ENCODE measurements at places on chromosomes 3 and 15.

DNA sequence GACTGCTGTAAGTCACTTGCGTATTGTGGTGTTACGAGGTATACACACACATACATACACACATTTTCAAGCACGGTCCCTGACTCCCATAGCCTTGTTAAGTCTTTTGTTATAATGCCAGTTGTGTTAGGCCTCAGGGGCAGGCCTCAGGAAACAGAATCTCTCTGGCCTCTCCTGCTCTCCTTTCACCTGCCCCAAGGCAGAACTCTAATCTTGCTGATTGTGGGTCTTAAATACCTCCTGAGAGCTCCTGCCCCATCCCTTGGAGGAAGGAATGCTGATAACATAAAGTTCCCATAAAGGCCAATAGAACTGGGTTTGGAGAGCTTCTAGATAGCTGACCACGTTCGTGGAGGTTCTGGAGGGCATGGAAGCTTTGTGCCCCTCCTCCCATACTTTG lies 3.9 kb upstream of the NIT2 start:
- no peak for DNase-seq

GRCh38 chr15:94829887-94830884 lies 598.8 kb downstream of the MCTP2 start:
- DNase-seq = no peak

DNA sequence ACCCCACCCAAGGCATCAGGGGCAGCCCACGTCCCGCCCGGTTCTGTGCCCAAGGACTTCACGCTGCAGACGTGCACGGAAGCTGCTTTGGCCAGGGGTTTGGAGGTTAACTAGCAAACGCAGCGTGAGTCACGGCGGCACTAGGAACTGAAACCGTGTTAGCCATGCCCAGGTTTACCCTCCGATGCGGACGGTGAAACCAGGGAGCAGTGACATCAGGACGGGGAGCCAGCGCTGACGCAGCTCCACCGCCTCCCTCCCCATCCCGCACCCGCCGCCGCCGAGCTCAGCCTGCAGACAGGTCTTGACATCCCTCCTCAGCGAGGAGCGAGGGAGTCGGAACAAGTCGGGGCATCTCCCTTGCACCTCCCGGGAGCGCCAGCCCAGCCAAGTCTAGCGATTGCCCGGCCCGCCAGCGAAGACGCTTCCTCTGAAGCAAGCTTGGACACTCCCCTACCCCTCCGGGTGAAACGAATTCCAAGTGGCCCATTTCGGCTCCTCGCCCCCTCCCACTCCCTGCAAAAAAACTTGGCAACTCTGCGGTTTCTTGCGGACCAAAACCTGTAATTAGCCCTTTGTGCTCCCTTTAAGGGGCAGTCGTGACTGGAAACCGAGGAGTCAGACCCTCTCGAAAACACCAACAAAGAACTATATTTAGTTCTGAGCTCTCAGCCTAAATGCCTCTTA lies 1.4 kb upstream of the RAP2B start:
- peak; percentile 79 for DNase-seq

DNA sequence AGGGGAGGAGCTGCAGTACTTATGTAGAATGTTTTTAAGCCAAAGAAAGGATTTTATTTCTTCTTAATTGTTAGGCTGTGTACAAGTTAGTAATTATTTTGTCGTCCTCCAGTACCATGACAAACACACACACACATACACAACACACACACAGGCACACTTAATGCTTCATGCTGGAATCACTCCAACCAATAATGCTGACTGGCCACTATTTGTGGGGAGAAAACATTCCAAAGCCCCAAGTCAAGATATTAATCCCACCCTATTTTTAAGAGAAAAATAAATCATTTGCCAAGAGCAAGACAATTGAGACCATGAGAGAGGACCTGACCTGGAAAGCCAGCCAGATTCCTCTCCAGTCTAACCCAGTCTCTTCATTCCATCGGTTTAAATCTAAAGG lies 51.8 kb upstream of the TMCO5A start:
- DNase-seq = no peak

GRCh38 chr3:189457631-189458412 lies 173.4 kb upstream of the TP63 start:
- no peak for DNase-seq

GRCh38 chr3:141511361-141511760 lies 24.5 kb downstream of the RASA2 start:
- DNase-seq = no peak

GRCh38 chr15:75149867-75150709 lies 51.6 kb upstream of the C15orf39 start:
- no peak for DNase-seq

- no peak for DNase-seq
Observed at GRCh38 chr3:128229106-128229857, 76.0 kb downstream of the EEFSEC start.

DNA sequence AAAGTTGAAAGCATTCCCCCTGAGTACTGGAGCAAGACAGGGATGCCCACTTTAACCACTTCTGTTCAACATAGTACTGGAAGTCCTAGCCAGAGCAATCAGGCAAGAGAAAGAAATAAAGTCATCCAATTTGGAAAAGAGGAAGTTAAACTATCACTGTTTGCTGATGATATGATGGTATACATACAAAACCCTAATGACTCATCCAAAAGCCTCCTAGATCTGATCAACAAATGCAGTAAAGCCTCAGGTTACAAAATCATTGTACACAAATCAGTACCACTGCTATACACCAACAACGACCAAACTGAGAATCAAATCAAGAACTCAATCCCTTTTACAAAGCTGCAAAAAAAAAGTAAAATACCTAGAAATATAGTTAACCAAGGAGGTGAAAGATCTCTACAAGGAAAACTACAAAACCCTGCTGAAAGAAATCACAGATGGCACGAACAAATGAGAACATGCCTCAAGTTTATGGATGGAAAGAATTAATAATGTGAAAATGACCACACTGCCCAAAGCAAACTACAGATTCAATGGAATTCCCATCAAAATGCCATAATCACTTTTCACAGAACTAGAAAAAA lies 40.3 kb downstream of the RPL39L start:
- DNase-seq = no peak

DNA sequence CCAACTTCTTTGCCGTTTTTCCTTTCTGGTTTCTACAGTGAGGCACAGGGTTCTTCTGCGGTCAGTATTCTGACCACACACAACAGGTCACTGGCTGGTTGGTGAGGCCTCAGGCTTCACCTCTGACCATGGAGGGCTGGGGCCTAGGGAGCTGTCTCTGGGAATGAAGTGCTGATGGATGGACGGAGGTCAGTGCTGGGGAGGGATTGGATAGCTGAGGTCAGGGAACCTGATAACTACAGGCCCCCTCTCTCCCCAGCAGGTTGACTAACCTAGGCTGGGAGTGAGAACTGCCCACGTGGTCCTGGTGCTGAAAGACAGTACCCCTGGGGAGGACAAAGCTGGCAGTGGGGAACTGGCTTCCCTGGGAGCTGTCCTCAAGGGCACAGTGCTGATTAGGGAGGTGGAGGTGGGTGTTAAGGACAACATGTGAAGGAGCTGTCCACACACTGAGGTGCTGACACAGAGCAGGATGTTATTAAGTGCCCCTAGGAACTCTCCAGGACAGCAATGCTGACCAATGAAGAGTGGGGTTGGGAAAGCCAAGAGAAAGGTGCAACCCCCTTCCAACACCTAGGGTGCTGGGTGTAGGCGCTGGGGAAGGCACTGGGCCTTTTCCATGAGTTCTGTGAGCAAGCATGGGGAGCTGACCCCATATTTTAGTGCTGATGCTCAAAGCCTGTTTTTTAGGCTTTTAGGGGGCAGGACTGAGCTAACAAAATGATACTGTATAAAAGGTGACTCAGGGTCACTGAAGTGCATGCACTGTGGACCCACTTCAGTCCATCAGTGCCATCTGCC lies 45.2 kb downstream of the ATP2B2 start:
- no peak for DNase-seq

- DNase-seq = no peak
Observed at GRCh38 chr3:24853685-24854490, 359.2 kb upstream of the THRB start.

GRCh38 chr3:183697610-183698317 lies at the start of gene YEATS2:
Gene YEATS2 (plus strand): TSS chr3:183697797. CDS start chr3:183715163, 17,366 bp downstream.
- DNase-seq = peak; percentile 51

- no peak for DNase-seq
Observed at GRCh38 chr3:60970850-60971249, 280.4 kb downstream of the FHIT start.

- DNase-seq = no peak
Observed at GRCh38 chr3:63791974-63792373, 27.1 kb upstream of the C3orf49 start.

DNA sequence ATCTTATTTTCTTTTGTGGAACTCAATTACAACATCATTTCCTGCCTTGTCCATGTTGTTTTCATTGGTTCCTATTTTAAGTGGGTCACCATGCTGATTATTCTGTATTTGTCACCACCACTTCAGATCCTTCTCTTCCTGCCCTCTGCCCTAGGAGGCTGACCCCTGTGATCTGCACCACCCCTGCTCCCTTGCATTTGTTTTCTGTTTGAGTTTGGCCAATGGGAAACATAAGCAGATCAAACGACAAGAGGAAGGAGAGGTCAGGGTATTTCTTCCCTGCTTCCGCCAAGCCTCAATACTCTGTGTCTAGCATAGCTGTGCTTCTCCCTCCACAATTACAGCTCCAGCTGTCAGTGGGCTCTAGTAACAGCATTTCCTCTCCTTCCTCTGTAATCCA lies 71.6 kb downstream of the IMPG2 start:
- no peak for DNase-seq

DNA sequence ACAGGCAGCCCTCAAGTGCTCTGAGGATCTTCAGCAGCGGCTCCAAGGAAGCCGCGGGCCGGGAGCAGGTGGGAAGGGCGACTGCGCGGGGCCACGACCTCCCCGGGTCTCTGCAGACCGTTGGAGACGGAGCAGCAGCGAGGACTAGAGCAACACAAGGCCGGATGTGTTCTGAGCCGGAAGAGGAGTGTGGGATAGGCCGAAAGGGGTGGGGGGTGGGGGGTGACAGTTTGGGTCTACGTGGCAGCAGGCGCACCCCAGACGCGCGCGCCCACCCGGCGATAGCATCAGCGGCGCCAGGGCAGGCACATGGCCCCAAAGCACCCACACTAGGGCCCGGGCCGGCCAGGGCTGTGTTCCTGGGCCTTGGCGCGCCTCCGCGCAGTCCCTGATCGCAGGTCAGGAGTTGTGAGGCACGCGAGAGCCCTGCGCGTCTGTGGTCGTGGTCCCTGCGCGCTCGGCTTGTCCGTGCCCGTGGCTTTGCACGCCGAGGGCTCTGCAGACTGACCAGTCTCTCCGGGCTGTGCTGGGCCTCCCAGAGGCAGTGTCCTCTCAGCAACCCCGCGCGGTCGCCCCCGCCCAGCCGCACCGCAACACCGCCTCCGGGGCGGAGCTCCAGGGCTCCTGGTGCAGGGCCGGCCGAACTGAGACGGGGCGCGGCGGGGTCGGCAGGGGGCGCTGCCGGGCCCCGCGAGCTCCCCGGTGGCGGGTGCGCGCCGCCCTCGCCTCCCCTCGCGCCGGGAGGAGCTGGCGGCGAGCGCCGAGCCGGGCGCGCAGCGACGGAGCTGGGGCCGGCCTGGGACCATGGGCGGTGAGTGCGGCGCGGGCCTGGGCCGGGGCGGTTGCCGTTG lies at the start of gene PXYLP1:
PXYLP1 (plus strand) TSS at position 725 of the 851 bp plus-strand sequence. CDS start 28,351 bp downstream, outside the sequence.
- DNase-seq = peak; percentile 68

- DNase-seq = no peak
Observed at GRCh38 chr3:148146947-148147826, 550.5 kb upstream of the AGTR1 start.

DNA sequence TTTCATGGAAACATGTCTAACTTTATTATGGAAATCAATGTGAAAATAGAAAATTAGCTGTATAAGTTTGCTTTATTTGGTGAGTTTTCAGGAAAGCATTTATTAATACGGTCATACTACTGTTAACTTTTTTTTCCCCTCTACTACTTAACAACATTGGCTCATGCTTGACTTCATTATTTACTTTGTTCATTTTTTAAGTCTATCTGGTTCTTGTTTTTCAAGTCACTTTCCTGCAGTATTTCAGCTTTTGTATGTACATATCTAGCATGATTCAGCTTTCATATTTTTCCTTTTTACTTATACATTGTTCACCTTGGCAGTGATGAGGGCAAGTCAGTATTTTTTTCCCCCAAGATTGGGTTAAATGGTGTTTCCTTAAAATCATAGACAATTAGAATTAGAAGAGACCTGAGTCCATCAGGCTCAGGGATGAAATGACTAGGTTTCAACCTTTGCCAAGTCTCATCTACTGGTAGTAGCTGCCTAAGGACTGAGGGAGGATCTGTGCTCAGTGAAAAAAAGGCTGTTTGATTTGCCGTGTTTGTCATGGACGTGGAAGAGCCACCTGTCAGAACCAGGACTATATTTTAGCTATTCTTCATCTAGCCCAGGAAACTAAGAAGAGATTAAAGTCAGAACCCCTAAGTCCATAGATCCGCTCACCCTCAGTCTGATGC lies 15.4 kb downstream of the TMOD3 start:
- DNase-seq = no peak

- no peak for DNase-seq
Observed at GRCh38 chr15:43511012-43511885, 6.2 kb upstream of the MAP1A start.

DNA sequence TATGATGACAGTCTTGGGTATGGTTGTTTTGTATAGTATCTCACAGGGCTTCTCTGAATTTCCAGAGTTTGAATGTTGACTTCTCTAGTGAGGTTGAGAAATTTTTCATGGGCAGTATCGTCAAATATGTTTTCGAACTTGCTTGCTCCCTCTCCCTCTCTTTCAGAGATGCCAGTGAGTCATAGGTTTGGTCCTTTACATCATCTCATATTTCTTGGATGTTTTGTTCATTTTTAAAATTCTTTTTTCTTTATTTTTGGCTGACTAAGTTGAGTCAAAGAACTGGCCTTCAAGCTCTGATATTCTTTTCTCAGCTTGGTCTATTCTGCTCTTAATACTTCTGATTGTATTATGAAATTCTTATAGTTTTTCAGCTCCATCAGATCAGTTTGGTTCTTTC lies 282.3 kb upstream of the NECTIN3 start:
- DNase-seq = no peak

DNA sequence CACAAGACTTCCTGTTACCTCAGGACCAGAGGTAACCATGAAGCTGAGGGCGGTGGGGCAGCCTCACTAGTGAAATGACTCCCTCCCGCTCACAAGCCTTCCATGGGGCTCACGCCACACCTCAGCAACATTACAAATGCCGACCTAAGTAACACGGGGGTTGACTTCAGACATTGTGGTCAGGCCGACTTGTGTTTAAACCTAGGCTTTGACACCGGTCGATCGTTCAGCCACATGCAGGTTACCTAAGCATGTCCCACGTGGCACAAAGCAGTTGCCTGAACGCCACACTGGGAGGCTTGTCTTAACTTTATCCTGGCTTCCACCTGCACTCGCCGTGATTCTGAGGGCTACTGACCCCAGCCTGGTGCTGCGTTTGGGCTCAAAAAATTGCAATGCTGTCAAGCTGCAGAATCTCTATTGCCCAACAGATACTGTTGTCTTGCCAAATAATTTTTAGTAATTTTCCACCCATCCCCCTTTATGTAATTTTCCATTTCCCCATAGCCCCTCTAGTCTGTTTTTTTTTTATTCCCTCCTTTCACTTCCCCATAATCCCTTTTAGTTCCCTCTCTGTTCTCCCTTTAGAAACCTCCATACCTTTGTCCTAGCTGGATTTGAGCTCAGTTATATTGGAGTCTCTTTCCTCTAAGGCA lies 158.6 kb upstream of the RGMA start:
- DNase-seq = no peak

- no peak for DNase-seq
Observed at GRCh38 chr3:140242818-140243276, 307.9 kb downstream of the CLSTN2 start.
